Amniotic stem cell (primary cell): ENCODE measurements at places on chromosomes 5 and 9.
A peak's percentile ranks its signal among the peaks of the same experiment; 100 is the strongest.

- DNase-seq, result no peak
Observed at GRCh38 chr5:78213799-78214198, 80.7 kb downstream of the AP3B1 start.

DNA sequence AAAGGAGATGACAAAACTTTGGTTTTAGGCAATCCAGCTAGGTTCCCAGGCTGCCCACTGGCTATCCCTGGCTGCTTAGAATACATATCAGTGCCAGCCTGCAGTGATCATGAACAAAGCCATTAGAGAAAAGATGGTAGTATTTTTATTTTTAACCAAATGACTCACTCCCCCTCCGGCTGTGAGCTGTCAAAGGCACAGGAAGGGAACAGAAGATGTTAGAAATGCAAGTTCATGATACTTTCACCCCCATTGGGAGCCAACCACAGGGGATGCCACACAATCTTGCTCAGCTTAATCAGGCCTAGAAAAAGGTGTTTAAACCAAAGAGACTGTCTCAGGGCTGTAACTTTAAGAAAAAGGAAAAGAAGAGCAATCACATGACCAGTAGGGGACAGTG lies 70.3 kb upstream of the ASTN2 start:
- DNase-seq, result no peak

DNA sequence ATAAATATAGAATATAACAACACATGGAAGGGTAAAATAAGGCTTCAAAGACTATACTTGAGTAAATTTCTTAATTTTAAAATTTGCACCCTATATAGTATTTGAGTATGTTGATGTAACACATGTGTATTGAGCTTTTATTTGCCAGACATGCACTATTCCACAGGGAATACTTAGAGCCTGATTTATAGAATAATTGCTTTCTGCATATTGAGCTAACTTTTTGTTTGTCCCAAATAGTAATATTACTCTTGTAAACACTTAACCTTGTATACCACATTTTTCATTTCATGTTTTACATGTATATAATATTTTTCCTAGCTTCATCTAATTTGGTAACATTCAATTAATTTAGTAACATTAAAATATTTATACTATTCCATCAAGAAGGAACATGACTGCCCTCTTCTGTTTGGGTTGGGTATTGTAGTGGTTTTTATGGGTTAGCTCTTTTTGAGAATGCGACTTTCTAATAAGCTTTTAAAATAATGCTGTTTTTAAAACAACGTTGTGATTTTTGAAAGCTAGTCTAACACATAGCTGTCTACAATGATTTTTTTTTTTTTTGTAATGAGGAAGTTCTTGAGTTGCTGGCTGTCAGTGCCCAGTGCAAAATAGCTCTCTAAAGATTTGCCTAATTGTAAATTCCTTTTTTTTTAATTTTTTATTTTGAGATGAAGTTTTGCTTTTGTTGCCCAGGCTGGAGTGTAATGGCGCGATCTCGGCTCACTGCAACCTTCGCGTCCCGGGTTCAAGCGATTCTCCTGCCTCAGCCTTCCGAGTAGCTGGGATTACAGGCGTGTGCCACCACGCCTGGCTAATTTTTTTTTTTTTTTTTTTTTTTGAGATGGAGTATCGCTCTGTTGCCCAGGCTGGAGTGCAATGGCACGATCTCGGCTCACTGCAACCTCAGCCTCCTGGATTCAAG lies 4.8 kb downstream of the SUB1 start:
- DNase-seq, result peak; percentile 19

DNA sequence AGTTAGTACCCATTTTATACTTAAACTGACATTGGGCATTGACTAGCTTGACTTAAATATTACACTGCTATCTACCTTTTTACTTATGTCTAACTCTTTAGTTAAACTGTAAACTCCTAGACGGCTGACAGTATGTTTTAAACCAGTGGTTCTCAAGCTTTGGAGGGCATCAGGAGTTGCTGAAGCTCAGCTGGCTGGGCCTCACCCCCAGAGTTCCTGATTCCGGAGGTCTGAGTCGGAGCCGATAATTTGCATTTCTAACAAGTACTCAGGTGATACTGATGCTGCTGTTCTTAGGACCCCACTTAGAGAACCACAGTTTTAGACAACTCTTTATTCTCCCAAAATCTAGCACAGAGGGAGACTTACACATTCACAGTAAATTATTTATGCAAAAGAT lies 63.3 kb upstream of the PCA3 start:
- DNase-seq, result no peak

- DNase-seq, result no peak
Observed at GRCh38 chr5:62132276-62132675, 173.7 kb upstream of the KIF2A start.

DNA sequence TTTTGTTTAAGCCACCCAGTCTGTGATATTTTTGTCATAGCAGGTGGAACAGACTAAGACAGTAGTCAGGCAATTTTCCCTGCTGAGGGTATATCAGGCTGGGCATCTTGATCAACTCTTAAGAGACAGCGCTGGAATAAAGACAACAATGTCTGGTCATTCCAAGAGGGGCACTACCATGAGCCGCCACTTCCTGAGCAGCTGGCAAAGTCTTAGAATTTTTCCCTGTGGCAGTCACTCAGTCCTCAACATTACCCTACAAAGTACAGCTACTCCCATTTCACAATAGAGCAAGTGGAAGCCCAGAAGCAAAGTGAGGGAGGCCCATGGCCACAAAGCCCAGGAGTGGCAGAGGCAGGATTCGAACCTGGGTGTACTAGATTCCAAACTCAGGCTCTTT lies 74.8 kb downstream of the SH3PXD2B start:
- DNase-seq, result no peak

DNA sequence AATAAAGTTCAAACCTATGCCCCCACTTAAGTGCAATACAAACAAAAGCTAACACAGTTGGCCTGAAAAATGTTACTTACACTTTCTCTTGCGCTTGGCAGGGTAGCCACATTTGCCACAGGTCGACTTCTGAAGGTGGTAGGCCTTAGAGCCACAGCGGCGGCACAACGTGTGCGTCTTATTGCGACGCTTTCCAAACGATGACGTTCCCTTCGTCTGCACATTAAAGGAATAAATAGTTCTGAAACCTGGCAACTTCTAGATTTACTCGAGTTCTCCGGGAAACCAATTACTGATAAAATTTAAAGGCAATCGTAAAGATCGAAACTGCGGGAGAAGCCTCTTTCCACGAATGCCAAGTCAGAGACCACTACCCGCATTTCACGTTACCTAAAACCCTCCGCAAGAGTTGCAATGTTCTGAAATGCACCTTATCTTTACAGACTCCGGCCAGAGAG lies 602 bp downstream of the RPL37 start:
- no peak for DNase-seq
